ENCODE measurements at places on chromosomes 6 and 20.

DNA sequence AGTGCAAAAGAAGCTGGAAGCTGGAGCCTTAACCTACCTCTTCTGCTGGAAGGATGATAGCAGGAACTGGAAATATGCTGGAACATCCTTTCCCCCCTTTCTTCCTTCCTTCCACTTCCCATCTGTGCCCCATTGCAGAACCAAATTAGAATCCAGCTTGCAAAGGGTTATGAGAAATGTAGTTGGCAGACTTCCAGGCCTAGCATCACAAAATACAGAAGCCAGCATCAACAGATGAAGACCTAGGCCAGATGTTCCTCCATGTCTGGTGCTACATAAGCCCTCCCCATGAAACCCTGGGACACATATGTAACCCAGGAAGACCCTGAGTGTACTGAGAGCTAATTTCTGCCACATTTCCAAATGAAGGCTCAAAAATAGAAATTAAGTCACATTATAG is 40.0 kb upstream of the TFAP2B start:
- no peak for DNase-seq

GRCh38 chr6:145233955-145234354 is 501.4 kb downstream of the EPM2A start:
- DNase-seq, result no peak

- DNase-seq, result no peak
Measured at GRCh38 chr20:56690531-56691175, 61.5 kb downstream of the TFAP2C start.

GRCh38 chr6:90105506-90106170 is 191.0 kb downstream of the BACH2 start:
- DNase-seq, result peak; percentile 29

DNA sequence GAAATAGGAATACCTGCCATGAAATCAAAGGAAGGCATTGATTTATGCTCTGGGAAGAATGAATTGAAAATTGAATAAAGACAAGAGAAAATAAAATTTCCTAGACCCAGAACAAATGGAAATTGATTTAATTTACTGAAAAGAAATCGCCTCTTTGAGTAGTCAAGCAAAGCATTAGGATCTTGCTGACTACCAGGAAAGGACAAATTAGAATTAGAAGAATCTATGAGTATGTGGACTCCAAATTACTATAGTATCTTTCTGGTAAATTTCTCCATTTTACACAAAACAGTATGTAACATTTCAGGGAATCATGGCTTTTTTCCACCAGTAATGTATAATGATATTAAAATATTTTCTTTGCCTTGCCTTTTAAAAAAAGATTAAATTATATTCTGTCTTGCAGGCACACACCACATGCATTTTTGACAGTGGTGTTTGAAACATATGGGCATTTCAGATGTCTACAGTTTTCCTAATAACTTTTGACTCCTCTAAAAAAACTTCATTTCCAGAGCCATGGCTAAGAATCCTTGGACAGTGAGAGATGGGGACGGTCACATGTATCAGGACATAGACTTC is 768.7 kb upstream of the NRSN1 start:
- no peak for DNase-seq

DNA sequence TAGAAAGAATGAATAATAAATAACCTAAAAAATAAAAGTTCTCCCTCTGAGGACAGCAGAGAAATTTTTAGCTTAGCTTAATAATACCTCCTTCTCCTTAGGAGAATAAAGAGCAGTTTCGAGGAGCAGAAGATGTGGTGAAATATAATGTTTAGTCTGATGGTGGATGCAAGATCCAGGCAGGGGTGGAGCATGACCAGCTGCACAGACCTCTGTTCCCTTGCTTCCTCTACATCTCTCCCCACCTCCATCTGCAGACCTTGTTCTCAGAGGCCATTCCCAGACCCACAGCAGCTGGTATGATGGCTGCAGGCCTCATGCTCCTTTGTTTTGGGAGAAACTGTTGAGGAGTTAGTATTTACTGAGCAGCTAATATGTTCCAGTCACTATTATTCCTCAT is 1.5 kb downstream of the BTN3A2 start:
- DNase-seq, result no peak

- DNase-seq, result peak; percentile 24
Measured at GRCh38 chr6:112576423-112576822, 229.3 kb downstream of the RFPL4B start.

GRCh38 chr6:79072640-79073181 is 5.3 kb downstream of the PHIP start:
- no peak for DNase-seq

DNA sequence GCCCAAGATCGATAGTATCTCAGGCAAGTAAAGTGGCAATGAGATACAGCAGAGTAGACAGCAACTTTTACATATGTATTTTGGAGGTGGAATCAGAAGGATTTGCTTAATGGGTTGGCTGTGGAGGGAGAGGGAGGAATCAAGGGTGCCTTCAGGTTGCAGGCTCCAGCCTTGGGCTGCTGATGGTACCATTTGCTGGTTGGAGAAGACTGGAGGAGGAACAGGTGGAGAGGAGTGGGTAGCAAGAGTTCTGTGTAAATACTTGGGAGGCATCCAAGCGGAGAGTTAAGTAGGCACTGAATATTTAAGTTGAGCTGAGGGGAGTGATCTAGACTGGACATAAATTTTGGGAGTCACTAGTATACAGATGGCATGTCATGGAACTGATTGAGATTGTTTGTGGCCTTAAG is 5.2 kb downstream of the BICRAL start:
- no peak for DNase-seq

GRCh38 chr6:159913375-159913774 is 22.6 kb downstream of the MAS1 start:
- no peak for DNase-seq

DNA sequence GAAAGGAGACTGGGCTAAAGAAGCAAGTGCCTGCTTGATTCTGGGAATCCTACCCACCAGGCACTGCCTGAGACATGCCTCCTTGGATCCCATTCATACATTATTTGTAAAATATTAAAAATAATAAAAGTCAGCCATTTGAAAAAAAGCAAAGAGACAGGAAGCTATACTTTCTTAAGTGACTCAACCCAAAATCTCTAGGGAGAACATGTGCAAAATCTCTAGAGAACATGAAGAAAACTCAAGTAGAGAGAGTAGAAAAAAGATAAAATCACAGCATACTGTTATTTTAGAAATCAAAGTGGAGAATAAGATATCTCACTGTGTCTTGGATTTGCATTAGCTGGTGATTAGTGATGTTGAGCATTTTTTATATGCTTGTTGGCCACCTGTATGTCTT is 197.2 kb upstream of the GGTLC1 start:
- no peak for DNase-seq

GRCh38 chr6:149332602-149333265 is 15.2 kb downstream of the TAB2 start:
- no peak for DNase-seq

DNA sequence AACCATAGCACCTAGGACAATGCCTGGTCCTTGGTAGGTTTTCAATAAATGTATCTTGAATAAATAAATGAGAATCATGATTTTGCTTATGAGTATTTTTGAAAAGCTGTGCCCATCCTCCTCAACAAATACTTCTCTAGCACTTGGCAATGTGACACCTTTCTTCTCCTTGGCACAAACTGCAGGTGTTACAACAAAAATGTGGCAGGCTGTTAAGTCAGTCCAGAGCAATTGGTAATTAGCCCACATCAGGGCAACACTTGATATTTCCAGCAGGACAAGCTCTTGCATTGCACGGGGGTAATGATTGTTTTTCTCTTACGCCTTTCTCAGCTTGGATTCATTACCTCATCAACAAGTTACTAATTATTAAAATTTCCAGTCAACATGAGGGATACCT is 31.6 kb upstream of the SNX9 start:
- DNase-seq, result no peak

DNA sequence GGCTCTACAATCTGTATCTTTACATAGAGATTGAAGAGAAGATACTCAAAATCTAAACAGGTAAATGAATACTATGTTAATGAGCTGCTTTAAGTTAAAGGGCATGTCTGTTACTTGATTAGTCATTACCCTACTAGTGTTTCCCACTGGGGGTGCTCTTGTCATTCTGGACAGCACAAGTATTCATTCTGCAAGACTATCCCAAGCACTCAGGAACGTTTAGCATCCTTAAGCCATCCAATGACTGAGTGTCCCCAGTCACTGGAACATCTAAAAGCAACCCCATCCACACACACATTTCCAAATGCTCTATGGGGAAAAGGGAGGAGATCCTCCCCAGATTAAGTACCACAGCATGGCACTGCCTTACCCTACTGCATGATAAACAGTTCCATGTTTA is 25.7 kb downstream of the EZR start:
- peak; percentile 72 for DNase-seq

DNA sequence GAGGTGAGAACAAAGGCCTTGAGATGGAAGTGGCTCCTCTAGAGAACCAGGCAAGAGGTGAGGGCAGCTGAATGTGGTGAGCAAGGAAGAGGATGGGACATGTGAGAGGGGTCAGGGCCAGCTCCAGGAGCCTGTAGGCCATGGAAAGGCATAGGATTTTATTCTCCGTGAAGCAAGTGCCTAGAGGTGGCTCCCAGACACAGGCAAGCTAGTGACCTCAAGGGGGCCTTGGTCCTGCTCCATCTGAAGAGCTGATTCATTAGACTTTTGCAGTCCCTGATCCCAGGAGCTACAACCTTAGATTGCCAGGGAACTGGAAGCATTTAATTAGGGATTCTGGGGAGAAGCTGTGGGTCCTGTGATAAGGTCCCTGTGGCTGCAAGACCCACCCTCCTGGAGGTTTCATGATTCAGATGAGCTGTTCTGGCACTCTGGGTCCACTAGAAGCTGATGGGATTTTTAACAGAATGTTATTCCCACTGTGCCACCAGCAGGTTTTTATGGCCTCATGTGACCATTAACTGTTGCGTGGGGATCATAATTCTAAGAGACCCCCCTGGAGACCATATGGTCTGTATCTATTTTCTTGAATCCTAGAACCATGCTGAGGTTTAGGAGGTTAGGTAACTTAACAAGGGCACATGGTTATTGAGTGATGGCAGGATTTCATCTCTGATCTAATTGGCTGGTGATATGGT is 90.5 kb downstream of the ELOVL5 start:
- no peak for DNase-seq

DNA sequence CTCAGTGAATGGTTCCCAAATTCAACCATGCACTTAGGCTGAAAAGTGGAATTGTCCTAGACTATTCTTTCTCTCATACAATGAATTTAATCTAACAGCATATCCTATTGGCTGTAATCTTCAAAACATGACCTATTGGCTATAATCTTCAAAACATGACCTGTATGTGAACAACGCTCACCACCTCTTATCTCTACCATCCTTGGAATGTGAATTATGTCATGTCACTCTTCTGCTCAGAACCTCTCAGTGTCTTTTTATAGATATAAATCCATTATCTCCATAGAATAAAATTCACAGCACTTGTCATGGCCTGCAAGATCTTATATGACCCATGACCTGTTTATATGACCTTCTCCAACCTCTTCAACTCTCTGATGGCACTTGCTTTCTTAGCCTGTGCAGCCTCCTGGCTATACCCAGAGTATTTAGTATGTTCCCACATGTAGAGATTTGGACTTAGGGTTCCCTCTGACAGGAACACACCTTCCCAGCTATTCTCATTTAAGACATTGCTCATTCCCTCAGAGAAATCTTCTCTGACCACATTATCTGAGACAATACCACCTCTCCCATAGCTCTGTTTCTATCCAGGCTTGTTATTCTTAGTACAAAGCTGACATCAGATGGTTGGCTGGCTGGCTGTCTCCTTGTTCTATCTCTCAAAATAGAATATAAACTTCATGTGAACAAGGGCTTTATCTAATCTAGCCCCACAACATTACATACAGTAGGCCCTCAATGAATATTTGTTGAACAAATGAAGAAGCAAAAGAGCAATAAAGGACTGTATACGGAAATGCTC is 275.0 kb upstream of the PREP start:
- DNase-seq, result peak; percentile 7

- no peak for DNase-seq
Measured at GRCh38 chr6:119501798-119502483, 152.4 kb upstream of the MAN1A1 start.

- peak; percentile 81 for DNase-seq
Measured at GRCh38 chr6:111789598-111789997, 83.7 kb downstream of the FYN start.

DNA sequence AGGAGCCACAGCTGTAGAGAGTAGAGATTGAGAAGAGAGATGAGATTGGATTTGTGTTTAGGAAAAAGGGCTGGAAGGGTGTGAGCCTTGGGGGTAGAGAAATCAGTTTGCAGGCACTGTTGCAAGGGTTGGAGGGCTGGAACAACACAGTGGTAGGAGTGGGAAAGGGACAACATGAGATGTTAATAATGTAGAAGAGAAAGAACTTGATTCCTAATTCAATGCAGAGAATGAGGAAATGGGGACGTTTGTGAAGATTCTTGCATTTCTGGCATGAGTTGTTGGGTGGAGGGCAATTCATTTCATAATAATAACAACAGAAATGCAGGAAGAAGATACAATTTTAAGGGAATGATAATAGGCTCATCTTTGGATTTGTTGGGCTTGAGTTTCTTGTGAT is 141.4 kb upstream of the TBX18 start:
- DNase-seq, result no peak

DNA sequence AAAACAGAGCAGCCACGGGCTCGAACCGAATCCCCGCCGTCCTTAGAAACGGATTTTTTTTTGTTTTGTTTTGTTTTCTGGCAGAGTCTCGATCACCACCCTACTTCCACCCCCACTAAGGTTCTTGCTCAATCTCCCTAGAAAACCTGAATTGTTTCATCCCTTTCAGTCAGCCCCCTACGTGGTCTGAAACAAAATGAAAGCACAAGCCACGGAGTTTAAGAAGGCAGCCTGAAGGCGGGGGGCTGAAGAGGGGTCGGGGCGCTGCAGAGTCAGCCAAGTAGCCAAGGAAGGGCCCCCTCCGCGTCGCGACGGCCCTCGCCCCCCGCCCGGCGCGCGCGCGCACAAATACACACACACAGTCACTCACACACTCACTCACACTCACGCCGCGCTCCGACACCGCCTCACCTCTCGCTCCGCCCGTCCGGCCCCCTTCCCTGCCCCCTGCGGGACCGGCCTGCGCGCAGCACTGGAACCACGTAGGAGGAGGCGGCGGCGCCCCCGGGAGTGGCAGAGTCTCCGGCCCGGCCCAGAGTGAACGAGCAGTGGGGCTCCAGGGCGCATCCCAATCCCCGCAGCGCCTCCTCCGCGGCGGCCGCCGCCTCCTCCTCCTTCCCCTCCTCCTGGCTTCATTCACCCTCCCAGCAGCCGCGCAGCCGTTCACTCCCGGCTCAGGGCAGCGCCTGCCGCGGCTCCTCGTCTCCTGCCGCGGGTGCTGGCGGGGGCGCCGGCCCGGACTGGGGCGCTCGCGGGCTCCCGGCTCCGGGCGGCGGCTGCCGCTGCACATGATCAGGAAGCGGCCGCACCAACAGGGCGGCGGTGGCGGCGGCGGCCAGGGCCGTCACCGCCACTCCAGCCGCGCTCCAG is 1.4 kb downstream of the ATXN1 start:
- peak; percentile 93 for DNase-seq
